Activated naive CD4-positive, alpha-beta T cell treated with Interleukin-2 at 50 U/mL for 16 hours (primary cell): ENCODE measurements at places on chromosomes 2 and 18.
A peak's percentile ranks its signal among the peaks of the same experiment; 100 is the strongest.

GRCh38 chr2:20250436-20250835 is 25.5 kb upstream of the SDC1 start:
- no peak for DNase-seq

DNA sequence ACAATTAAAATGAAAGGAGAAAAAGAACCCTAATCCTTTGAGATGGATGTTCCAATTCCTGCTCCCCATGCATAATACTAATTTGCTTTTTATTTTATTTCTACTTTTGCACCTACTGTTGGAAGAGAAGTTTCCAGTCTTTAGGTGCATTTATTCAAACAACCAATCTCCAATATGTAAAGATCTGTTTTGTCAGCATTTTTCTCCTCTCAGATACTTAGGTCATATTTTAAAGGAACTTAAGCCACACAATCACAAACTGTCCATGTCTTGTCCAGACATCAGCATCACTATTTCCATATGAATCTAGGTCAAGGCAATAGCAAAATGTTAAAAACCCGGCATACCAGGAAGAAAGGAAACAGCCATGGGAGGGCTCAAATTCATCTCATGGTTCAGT is 1023.2 kb downstream of the BCL11A start:
- DNase-seq = no peak

DNA sequence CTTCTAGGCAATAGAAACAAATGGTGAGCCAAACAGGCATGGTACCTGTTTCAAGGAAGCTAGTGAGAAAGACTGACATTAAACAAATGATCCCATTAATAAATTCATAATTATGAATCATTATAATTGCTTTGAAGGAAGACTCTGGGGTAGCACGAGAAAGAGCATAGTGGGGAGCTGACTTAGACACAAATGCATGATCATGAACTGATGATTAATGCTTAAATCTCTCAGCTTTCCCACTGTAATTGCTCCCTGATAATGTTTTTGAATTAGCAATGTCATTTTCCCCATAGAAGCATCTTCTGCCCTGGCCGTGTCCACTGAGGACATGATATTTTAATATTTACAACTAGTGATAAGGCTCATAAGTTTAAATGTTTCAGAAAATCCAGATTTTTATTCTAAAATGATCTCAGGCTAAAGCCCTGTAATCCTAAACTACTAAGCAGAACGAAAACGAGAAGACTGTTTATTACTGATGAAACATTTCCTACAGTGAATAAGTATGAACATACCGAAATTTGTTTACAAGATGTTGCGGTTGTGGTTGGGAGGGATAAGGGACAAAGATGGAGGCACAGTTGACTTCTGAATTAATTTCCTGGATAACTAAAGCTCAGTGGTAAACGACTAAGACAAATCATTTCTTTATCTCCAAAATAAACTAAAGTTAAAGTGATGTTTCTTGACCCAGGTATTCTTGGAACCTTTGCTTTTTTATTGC is 47.3 kb upstream of the TACR1 start:
- no peak for DNase-seq

GRCh38 chr2:111221701-111222100 is 101.0 kb downstream of the BCL2L11 start:
- no peak for DNase-seq

DNA sequence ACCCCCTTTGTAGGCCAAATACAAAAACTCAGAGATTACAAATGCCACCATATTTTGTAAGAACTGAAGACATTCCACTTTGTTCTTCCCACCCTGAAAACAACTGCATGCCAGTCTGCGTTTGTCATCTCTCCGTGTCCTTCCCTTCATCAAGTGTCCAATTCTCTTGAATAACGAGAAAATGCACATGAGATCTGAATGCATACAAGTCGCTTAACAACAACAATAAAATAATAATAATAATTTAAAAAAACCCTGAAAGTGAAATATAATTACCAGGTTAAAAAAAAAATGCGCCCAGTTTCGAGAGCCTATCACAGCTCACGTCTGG is 2.0 kb upstream of the SETBP1 start:
- no peak for DNase-seq

GRCh38 chr18:3060667-3061580 is 48.0 kb upstream of the LPIN2 start:
- DNase-seq = peak; percentile 68

- no peak for DNase-seq
These were observed 324.1 kb upstream of the TCF4 start for GRCh38 chr18:55912071-55912470.

GRCh38 chr18:42623935-42624334 is 491.6 kb downstream of the RIT2 start:
- no peak for DNase-seq

- no peak for DNase-seq
These were observed 531.6 kb upstream of the CHAC2 start for GRCh38 chr2:53235836-53236582.

GRCh38 chr2:226956659-226957058 is 120.8 kb downstream of the RHBDD1 start:
- DNase-seq = no peak

- no peak for DNase-seq
These were observed 30.5 kb downstream of the SLC1A4 start for GRCh38 chr2:65019675-65020195.

GRCh38 chr2:177445200-177445599 is 52.6 kb downstream of the AGPS start:
- no peak for DNase-seq

GRCh38 chr18:44918142-44918476 is 237.4 kb downstream of the SETBP1 start:
- no peak for DNase-seq

DNA sequence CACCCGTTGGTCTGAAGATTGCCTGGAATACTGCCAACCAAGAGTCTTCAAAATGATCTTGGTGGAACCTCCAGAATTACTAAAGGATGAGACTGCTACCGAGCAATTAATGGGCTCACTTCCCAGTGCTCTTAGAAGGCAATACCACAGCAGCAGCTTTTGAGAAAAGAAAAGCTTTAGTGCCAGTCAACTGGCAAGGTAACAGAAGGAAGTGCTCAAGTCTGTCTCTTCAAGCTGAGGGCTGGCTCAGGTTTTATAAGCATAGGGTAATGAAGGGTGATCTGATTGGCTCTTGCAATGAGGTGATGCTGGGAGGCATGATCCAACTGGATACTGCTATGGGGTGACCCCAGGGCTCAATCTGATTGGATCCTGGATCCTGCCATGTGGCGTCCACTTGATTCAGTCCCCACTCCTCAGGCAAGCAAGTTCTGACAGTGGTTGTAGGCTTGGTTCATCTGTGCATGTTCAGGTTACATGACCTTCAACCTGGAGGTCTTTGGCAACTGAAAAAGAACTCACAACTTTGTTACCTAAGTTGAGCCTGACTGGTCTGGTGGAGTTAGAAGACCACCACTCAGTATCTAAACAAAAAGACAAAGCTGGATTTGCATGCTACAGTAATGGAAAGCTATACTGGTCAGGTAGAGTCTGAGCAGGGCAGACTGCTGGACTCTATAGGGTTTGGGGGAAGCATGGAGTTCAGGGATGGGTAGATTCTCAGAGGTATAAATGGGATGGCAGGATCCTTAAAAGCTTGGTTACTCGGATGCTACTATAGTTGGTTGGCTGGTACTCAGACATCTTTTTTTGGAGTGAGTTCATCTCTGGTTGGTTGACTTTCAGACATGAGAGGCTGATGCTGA is 14.0 kb upstream of the RIF1 start:
- DNase-seq = no peak

- DNase-seq = peak; percentile 21
These were observed 57.2 kb downstream of the CDC42EP3 start for GRCh38 chr2:37614061-37614738.

DNA sequence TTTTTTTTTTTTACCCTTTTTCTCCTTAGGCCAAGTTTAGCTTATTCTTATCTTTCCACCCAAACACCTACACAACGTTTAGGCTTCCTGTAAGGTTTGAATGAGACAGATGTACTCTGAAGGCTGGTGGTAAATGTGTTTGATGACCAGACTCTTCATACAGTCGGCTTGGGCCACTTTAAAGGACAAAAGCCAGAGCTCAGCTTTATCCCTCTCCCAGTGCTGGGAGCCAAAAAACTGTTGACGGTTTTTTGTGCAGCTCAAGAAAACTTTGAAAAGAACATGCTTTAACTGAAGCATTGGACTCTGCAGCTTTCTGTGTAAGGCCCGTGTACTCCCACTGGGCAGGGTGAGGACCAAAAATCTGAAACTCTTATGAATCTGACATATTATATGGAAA is 15.4 kb downstream of the CD8A start:
- DNase-seq = no peak

DNA sequence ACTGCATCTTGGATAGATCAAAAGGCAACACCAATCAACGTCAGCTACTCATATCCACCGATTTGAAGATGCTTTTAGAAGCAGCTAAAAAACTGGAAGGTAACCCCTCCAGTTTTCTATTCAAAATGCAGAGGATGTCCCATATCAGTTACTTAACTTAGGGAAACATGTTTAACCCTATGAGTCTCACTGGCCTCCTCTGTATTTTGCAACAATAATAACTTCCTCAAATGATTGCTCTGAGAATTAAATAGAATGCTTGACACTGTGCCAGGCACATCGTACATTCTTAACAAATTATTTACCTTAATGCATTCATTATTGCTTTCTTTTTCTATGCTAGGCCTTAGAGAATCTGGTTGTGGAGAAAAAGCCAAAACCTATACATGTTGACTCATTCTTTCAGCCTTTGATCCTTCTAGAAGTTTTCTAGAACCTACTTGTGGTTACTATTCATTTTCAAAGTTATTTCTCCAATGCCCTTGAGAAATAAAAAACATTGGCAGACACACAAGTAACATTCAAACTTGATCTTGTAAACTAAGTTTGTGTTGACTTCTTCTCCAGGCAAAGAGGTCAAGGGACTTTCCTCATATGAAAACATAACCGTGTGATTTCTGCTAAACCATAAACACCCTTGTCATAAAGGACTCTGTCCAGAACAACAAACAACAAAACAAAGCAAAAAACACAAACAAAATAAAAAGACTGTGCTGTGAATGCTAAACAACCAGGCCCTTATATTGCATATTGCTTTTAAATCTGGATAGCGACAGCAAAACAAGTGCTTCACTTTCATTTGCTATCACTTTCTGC is 4.6 kb downstream of the DOCK10 start:
- no peak for DNase-seq

DNA sequence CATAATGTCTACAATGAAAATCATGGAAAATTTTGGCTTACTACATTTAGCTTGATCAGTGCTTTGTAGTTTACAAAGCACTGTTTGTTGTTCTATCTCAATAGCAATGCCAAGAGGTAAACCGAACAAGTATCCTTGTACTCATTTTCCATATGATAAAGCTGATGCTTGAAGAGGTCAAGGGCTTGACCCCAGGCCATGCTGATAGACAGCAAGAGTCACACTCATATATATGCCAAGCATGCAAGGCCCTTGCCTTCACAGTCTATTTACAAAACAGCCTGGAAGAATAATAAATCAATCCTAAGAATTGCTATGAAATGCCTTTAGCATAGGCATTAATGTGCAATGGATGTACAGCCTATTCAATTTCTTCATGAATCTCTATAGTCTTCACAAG is 71.8 kb downstream of the SLC8A1 start:
- no peak for DNase-seq

GRCh38 chr18:71902482-71902881 is 641.7 kb downstream of the CBLN2 start:
- no peak for DNase-seq

DNA sequence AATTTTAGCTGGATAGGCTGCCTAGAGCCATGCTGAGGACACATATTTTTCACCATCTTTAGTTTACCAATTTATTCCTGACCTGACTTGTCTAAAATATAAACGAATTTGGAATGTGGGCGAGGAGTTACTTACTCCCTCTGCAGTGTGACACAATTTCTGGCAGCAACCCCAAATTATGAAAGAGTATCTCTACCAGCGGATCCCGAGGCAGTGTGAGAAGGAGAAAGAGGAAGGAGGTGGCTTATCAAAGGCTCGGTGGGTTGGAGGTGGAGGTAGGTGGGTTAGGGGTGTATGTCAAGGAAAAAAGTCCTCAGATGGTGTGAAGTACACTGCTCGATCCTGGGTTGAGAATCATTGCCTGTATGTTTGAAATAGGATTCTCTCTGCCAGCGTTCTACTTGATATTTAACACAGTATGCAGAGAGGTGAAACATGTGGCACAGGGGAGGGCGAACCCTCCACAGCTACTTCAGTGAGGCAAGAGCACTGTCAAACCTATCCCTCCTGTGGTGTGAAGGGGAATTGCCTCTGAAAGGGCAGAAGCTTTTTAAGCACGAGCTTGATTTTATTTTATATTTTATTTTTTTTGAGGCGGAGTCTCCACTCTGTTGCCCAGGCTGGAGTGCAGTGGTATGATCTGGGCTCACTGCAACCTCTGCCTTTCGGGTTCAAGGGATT is 76.0 kb downstream of the RFTN2 start:
- no peak for DNase-seq

DNA sequence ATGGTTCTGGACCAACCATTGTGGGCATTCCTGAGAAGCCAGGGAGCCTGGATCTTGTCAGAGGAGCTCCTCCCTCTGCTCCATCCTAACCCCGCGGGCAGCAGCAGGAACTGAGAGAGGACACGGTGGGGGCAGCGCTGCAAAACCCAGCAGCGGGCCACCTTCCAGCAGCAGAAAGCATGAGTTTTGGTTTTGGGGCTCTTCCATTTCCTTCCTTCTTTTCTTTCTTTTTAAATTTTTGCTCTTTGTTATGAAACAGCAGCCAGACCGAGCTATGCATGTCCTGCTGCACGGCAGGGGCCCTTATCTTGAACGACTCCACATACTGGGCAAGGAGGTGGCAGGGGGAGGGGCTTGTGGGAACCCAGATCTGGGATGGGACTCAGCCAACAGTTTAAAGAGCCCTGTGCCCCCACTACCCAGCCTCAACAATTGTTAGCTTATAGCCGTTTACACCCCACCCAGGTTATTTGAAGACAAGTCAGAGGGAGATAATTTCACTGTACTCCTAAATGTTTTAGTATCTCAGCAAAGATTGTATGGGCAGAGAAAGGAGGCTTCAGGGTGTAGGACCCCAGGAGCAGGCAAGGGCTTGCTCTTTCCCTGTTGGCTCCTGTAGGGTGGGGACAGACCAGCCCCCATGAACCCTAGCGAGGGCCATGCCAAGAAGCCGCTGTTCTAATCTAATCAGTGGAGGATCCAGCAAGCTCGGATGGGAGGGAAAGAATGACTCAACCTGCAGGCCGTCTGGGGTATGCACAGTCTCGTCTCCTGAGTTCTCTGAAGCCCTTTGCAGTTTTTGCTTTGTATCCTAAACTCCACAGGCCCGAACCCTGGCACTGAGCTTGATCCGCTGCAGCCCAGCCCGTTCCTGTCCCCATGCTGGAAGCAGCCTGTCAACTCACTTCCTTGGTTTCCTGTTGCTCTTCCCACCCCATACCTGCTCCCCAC is 75.3 kb downstream of the LRRFIP1 start:
- no peak for DNase-seq
